Muscle of arm (tissue), 14 donors: ENCODE measurements at places on chromosomes 2 and 18.

DNA sequence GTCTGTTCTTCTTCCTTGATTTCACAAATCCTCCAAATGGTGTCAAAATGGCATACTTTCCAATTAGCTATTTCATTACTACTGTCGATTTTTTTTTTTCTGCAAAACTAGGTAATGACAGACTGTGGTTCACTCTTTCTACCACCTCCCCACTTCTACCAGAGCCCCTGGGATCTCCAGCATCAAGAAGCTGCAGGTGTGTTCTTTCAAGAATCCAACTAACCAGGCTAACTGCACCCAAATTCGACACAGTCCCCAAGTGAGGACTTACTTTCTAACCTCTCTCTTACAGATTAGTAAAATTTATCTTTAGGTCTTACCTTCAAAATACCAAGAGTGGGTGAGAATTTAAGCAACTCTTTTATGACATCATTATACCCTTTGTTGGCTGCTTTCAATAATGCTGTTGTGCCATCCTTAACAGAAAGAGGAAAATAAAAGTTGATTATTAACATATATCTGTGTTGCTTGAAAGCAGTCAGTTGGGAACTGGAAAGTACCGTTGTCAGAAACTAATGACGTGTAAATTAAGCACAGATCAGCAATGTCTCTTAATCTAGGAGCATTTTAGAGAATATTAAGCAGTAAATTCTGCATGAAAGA lies 31.2 kb upstream of the NPC1 start:
- no peak for DNase-seq

DNA sequence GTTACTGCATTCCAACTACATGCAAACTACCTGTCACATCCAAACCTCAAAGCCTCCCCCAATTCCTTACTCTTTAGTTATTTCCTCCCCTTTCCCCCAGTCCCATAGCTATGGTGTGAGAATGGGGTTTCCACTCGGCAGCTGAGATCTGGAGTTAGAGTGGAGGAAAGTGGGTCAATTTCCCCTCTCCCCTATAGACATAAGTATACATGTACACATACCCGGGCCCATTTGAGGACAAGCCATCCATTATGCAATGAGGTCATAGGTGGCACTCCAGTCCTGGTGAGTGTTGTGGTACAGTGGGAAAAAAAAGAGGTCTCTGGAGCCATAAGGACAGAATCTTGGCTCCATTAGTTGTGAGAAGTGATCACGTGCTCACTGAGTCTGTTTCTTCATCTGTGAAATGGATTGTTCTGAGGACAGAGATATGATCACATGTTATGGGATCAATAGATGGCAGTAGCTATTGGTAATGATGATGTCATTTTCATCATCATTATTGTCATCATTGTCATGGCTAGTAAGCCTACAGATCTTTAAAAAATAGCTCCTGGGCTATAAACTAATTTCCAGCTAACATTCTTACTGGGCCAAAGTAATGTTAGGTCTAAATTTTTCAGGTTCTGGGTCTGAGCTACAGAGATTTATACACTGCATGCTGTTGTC lies 119.0 kb downstream of the BCL2L11 start:
- no peak for DNase-seq

DNA sequence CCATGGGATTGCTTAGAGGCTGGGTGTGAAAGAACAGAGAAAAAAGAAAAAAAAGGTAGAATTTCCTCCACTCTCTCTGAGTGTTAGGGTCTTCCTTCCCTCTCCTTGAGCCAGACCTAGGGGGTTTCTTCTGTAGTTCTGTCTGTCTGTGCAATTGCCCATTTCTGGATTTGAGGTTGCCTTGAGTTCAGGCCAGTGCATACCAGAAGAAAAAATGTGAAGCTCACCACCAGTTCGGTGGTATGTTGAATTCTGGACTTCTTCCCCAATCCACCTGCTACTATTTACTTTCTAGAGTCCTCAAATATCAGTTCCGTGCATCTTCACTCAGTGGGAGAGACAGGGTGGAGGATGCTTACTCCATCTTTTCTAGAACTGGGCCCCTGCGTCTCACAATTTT lies 15.3 kb upstream of the SELENOI start:
- DNase-seq: no peak

- DNase-seq: no peak
Measured at GRCh38 chr2:28269019-28269784, 123.5 kb upstream of the FOSL2 start.

- DNase-seq: no peak
Measured at GRCh38 chr18:58299135-58299473, 255.1 kb downstream of the NEDD4L start.

- no peak for DNase-seq
Measured at GRCh38 chr2:237282568-237283128, 131.3 kb downstream of the COL6A3 start.

DNA sequence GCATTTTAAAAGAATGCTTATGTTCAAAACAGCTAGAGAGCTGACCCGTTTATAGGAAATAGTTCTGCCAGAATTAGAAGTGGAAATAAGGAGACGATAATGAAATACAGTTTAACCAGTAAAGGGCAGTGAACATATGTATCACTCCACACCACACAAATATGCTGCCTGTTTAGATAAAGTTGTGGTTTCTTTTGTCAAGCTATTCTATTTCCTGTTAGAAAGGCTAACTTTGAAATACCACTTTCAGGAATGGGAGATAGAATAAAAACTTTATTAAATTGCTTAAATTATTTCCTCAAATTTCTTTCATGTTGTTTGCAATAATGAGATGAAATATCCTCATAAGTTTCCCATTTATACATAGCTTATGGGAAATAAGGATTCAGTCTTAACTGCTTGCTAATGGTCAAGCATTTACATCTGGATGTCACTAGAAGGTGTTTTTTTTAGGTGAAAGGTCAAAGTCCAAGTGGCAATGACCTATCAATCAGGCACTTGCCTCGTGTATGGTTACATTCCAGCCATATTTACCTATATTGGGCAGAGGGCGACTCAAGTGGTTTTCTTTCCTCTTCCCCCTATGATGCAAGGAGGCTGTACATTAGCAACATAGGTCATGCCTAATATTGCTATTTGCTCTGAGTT lies 148.9 kb downstream of the ZEB2 start:
- DNase-seq: no peak

DNA sequence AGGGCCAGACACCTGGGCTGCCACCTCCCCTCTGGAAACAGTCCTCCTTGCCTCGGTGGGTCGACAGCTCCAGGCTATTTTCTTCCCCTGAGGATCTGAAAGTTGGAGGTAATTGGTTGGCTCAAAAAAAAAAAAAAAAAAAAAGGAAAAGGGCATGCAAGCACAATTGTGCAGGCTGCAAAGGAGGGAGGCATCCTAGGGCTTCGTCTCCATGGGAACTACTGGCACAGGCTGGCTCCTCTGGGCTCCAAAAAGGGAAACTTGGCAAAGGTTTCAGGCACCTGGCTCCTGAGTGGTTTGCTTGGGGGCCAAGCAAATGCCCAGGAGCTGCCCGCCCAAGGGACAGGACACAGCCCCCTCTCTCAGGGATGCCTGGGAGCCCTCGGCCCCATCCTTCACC lies 1.1 kb upstream of the KCNIP3 start:
- DNase-seq: no peak
